Aortic smooth muscle cell (primary cell): ENCODE measurements at places on chromosomes 5 and 9. TPM values are rescaled to one million over a fixed set of nuclear protein-coding genes. Genes with fewer than 3 reads are reported as not detected.

ADAMTSL1 gene
- 115 and 144 TPM in 2 replicates for total RNA-seq

SYNPO gene
- total RNA-seq, result 12.4 and 17.6 TPM in 2 replicates

C9orf50 gene
- total RNA-seq, result 0.13 and 0.19 TPM in 2 replicates

CD72 gene
- total RNA-seq, result 1.1 TPM in 2 replicates

NSUN2 gene
- total RNA-seq, result 41.0 and 57.5 TPM in 2 replicates
